ENCODE measurements at places on chromosomes 11 and 22.

DNA sequence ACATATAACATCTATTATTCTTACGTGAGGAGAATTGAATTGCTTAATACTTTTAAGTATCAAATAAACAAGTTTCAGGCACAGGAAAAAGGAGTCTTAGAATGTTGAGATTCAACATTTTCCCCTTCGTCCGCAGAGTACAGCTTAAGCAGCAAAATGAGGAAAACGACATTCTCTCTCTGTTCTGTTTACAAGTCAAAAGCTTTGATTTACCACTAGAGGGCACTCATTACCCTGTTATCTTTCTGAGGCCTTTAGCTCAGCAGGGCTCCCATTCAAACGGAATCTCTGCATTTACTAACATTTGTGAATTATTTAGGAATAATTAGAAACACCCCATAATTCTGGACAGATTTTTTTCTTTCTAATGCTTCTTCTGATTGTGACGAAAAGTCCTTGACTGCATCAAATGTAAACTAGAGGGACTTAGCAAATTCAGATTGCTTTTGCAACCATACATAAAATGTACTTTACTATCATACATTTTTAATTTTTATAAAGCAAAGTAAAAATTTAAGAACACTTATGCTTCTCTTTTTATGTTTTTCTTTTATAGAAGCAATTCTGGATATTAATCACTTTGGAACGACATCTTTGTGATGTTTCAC, 75.0 kb downstream of the JRKL start:
- DNase-seq = peak; percentile 36

GRCh38 chr11:33692013-33692504, 8.6 kb downstream of the C11orf91 start:
- no peak for DNase-seq

DNA sequence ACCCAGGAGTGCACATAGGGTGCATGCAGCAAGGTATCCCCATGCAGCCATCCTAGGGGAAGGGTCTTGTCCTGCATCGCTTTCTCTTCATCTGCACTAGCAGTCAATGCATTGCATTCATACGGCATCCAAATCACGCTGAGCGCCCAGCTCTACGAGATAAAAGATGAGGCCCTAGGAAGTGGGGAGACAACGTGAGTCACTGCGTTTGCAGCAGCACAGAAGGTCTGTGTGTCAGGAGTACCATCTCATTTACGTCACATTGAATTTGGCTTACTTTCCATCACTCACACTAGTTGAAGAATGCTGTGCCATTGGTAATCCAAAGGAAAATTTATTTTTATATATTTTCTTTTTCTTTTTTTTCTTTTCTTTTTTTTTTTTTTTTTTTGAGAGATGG, 2.5 kb upstream of the ST14 start:
- DNase-seq = no peak

DNA sequence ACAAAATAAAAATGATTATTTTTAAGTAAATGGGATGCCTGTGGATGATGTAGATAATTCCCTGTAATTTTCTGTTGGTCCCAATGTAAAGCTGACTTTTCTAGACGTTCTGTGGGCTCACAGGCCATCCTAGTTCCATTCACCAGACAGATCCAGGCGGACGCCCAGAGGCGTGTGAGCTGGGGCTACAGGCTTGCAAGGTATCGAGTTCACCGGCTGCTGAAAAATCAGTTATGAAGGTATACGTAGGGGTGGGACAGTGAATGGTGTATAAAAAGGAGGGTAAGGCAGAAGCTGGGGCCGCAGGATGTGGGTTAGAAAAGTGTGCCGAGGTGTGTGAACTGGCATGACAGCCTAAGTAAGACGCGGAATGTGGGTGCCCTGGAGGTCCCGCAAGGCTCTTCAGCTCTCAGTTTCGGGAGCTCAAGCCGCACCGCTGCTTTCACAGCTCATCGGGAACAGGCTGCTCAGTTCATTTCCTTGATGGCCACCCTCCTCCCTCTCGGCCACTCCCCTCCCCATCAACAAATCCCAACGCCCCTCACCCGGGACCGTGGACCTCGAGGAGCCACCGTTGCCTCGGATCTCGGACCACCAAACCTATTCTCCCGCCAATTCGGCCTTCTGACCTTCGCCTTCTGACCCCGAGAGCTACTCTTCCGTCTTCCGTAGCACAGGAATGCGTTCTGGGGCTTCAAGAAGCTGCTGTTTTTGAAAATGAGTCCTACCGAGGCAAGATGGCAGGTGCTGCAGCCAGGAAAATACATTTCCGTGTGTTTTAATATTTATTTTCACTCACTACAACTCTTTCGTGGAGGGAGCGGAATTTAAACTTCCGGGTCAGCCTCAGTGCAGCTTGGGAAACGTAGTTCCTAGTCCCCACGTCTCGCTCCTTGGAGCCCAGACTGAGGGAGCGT, at the start of gene XNDC1N:
Gene XNDC1N (minus strand): TSS at position 775 of the 917 bp plus-strand sequence. CDS start 5,241 bp downstream, outside the sequence.
- DNase-seq = no peak

DNA sequence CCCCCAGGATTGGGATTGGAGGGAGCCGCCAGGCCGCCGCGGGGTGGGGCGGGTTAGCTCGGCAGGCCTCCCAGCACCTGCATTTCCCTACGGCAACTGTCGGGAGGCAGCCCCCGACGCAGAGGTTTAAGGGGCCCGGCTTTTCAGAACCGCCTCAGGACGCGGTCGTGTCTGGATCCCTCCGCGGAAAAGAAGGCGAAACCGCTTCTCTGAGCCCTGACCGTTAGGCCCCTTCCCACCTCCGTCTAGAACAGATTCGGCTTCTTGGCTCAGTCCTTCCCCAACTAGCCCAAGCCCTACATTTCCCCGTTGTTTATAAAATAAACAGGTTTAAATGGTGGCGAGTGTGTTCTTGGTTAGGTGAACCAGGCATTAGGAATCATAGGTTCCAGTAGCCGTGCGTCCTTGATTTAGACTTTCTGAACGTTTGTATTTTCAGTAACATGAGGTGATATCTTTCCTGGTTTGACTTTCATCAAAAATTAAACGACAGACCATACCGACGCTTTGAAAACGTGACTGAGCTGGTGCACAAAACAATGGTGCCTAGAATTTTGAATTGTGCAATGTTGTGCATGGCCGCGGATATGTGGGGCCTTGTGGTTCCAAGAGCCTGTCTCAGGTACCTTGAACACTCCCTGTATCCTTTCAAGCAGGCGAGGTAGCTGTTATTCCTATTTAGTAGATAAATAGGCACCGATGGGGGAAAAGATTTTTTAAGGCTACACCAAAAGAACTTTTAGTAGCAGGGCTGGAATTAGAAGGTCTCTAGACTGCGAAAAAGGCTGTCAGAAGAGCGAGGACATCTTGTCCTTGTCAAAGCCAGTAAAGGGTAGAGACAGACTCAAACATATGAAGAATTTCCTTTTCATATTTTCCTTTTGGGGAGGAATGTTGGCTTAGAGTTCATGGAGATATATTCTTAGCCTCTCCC, 1.2 kb upstream of the HSPA8 start:
- DNase-seq = peak; percentile 50

- no peak for DNase-seq
Measured at GRCh38 chr11:73237471-73238290, 19.6 kb downstream of the P2RY2 start.

DNA sequence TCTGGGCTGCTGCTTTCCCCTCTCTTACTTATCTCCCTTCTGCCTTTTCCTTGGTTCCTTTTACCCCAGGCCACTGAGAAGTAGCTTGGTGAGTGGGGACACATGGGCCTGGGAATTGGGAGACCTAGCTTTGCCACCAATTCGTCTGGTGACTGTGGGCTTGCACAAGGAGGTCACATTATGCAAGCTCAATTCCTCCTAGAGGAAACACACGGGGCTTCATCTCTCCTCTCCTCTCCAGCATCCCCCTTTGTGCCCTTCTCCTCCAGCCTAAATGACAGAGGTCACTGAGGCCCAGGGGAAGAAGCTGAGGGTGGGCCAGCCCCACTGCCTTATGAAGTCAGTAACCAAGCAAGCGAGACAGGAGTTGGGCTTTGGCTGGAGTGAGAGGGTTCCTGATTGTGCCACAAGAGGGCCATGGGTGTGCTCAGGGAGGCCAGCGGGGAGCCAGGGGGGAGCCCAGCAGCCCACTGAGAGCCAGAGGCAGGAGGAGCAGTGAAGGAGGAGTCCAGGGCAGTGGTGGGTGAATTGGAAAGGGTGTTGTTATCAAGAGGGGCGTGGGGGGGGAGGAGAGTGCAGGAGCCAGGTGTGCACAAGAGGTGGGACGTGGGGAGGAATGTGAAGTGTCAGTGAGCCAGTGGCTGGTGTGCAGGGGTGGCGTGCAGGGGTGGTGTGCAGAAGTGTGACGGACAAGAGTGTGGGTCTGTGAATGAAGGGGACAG, 2.0 kb downstream of the CLCF1 start:
- DNase-seq = no peak

- no peak for DNase-seq
Measured at GRCh38 chr11:304061-304506, 3.5 kb upstream of the IFITM2 start.

DNA sequence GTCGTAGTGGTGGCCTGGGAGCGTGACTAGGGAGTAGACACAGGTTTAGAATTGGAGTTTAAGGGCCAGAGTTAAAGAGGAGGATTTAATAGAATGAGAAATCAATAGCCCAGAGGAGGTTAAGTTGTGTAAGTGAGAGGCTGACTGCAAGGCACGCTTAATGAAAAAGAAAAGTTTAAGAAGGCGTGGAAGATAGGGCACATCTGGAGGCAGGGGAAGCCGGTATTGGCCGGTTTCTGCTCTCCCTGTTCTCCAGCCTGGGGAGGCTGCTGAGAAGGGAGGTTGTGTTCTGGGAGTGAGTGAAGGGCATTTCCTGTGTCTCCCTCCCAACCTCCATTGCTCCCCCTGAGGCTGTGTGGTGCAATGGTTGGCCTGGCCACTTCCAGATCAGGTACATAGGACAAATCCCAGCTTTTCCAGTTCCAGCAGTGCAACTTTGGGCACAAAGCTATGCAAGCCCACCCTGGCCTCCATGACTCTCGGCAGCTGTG, 6.3 kb downstream of the GRIK4 start:
- no peak for DNase-seq

- no peak for DNase-seq
Measured at GRCh38 chr11:64753380-64754123, 6.2 kb downstream of the PYGM start.

DNA sequence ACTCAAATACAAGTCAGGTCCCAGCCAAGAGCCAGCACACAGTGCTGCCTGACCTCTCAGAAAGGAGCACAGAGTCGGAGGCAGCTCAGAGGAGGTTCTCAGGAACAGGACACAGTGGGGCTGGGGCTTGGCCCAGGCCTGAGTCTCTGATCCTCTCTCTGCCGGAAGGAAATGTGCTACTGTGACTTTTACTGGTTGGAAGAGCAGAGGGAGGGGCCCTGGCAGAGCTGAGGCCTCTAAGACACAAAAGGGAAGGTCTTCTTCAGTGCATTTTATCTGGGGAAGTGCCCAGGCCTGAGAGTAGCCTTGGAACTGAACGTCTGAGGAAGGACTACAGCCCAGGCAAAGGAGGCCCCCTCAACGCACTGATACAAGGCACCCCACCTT, 16.2 kb upstream of the CASTOR1 start:
- DNase-seq = no peak

- DNase-seq = no peak
Measured at GRCh38 chr11:129590030-129590752, 214.5 kb downstream of the BARX2 start.

DNA sequence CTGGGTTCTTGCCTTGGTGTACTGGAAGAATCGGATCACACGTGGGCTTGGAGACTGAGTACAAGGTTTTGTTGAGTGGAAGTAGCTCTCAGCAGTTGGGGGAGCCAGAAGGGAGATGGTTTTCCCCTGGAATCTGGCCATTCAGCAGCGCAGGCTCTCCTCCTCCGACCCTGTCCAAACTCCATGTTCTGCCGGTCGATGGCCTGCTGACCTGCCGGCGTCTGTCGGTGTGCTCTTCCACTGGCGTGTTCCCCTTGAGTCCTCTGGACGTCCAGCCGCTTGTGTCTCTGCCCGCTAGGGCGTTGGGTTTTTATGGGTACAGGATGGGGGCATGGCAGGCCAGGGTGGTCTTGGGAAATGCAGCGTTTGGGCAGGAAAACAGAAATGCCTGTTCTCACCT, 38.5 kb upstream of the SLN start:
- DNase-seq = no peak

DNA sequence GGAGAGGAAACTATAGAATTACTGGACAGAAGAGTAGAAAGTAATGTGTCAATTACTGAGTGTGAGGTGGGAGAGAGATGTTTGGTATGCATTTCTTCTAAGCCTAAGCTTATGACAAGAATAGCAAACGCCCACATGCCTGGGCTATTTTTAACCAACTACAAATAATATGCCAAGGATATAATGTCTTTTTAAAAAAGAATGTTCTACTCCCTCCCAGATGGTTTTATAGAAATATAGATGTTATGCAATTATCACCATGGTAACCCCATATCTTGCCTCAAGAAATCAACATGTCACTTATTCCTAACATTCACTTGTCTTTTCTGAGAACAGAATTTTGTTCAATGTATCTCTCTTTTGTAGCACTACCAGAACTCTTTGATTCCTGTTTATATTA, 996.7 kb upstream of the CHORDC1 start:
- DNase-seq = no peak

GRCh38 chr11:23211221-23211620, 350.9 kb upstream of the CCDC179 start:
- no peak for DNase-seq

DNA sequence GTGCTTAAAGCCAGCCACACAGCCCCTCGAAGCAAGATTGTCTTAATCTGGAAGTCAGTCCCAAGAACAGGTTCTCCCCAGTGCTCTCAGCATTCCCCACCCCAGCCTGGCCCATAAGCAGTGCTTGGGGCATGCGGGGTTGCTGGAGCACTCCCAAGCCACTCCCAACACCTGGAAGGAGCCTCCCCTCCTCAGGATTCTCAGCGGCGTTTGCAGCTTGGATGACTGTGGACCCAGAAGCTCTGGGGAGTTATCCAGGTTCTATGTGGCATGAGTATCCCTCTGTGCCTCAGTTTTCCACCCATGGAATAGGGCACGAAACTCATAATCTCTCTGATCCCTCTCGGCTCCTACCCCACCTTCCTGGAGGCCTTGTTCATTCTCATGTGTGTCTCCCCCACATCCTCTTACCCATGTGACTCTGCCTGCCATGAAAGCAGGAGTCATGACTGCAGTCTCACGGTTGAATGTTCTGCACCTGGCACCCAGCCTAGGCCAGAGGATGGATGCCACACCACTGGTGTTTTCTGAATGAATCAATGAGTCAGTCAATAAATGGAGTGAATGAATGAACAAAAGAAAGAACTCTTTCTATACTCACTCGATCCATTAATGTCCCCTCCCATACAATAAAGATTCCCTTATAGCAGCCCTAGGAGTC, 33.4 kb upstream of the WNT7B start:
- no peak for DNase-seq

DNA sequence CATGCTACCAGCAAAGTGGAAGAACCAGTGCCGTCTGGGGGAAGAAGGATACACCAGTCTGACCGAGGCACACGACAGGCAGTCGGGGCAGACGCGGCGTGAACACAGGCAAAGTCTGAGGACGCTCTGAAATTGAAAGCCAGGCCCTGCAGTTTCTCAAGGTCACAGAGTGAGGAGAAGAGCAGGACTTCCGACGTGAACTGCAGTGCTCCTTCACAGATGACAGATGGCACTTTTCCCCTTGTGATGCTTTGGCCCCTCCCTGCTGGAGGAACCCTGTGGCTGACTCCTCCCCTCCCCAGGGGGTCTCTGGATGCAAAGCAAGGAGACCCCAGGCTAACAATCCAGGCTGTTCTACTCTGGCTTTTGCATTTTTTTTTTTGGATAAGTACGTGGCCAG, 19.6 kb upstream of the JAM3 start:
- no peak for DNase-seq
